HTR-8/SVneo (cell line): ENCODE measurements at places on chromosomes 4 and X.
A peak's percentile ranks its signal among the peaks of the same experiment; 100 is the strongest.

GRCh38 chr4:88629826-88630225 lies 37.5 kb downstream of the HERC3 start:
- DNase-seq: no peak

GRCh38 chr4:6345866-6346265 lies 76.2 kb downstream of the WFS1 start:
- DNase-seq: no peak

- no peak for DNase-seq
Measured at GRCh38 chr4:15746110-15746509, 32.0 kb upstream of the CD38 start.

DNA sequence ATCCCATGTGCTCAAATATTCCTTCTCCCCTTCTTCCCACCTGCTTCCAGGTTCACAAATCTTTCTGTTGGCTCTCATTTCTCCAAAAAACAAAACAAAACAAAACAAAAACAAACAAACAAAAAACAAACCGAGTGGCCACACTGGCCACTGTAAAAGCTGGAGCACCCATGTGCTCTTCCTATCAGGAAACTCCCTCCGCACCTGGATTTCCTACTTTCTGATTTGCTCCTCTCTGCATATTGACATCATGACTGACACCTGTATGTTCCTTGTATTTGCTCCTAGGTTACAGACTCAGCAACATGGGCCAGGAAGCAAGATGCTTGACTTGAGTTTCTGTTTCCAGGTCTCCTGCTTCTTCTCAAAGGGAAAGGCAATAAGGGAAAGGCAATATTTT lies 258.8 kb downstream of the GPC3 start:
- DNase-seq: no peak

DNA sequence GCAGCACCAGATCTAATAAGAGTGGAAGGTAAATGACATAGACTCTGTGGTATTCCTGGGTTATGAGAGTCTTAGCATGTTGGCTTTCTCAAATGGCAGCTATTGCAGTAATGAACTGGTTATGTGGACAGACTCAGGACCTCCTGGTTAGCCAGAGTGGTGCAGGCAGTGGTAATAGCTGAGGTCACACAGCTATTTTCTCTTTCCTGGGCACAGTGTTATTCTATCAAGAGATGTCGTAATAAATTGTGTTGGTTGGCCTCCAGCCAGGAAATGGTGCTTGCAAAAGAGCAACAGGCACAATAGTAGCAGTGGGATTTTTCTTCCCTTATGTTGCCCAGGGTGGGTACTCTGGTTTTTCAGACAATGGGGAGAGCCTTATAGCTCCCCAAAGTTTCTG lies 279.2 kb upstream of the FGF16 start:
- no peak for DNase-seq

GRCh38 chrX:33725535-33726210 lies 406.4 kb downstream of the FAM47A start:
- DNase-seq: peak; percentile 6

DNA sequence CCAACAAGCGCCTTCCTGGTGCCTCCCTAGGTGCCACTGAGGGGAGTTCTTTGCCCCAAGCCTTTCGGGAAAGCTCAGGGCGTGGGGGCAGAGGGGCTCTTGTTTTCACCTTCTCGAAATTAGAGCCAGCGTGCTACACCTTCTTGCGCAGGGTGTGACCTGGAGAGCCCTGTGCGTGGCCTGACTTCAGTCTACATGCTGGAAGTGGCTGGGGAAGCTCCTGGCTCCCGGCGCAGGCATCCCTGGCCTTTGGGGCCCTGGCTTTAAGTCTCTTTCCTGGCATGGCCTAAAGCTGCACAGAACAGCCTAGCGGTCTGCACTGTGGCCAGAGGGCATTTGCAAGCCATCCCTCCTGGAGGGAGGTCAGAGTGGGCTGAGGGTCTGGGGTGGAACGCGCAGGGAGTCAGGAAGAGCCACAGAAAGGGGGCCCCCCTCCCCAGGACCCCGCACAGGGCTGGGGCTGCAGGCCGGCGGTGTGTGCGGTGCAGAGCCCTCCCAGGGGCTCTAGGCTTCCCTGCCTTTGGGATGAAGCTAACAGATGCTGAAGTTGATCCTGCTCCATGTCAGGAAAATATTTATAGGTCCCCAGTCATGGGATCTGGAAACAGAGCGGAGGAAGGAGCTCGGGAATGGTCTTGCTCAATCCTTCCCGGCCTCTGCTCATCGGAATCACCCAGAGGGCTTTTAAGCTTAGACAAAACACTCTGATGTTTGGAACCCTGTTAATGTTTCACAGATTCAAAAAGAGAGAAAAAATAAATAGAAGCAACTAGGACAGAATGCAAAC lies 781 bp upstream of the SPON2 start:
- no peak for DNase-seq

GRCh38 chrX:107674480-107675364 lies 46.4 kb downstream of the PRPS1 start:
- DNase-seq: no peak

DNA sequence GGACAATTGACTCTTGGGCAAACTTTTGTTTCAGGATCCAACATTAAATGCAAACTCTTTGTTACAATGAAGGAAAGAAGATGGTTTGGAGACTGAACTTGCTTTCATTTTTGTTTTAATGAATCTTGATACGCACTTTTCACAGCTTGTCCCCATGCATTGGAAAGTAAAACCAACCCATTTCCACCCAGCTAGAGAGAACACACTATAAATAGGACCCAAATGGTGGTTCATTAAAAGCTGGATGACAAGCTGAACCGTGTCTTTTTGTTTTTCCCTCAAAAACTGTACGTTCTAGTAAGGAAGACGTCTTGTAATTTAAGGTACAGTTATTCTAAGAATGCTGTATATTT lies 95.3 kb upstream of the EGFL6 start:
- DNase-seq: no peak

GRCh38 chr4:1449833-1450741 lies 43.8 kb upstream of the NKX1-1 start:
- no peak for DNase-seq

- no peak for DNase-seq
Measured at GRCh38 chrX:24610516-24610915, 36.6 kb downstream of the PCYT1B start.

- DNase-seq: no peak
Measured at GRCh38 chr4:52575406-52575805, 83.7 kb downstream of the USP46 start.

DNA sequence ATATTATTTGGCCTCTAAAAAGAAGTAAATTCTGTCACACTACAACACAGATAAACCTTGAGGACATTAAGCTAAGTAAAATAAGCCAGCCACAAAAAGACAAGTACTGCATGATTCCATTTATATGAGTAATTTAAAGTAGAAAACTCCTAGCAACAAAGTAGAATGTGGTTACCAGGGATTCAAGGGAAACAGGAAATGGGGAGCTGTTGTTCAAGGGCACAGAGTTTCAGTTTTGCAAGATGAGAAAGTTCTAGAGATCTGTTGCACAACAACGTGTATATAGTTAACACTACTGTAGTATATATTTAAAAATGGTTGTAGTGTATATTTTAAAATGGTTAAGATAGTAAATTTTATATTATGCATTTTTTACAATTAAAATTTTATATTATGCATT lies 25.4 kb downstream of the SEC31A start:
- DNase-seq: peak; percentile 25

DNA sequence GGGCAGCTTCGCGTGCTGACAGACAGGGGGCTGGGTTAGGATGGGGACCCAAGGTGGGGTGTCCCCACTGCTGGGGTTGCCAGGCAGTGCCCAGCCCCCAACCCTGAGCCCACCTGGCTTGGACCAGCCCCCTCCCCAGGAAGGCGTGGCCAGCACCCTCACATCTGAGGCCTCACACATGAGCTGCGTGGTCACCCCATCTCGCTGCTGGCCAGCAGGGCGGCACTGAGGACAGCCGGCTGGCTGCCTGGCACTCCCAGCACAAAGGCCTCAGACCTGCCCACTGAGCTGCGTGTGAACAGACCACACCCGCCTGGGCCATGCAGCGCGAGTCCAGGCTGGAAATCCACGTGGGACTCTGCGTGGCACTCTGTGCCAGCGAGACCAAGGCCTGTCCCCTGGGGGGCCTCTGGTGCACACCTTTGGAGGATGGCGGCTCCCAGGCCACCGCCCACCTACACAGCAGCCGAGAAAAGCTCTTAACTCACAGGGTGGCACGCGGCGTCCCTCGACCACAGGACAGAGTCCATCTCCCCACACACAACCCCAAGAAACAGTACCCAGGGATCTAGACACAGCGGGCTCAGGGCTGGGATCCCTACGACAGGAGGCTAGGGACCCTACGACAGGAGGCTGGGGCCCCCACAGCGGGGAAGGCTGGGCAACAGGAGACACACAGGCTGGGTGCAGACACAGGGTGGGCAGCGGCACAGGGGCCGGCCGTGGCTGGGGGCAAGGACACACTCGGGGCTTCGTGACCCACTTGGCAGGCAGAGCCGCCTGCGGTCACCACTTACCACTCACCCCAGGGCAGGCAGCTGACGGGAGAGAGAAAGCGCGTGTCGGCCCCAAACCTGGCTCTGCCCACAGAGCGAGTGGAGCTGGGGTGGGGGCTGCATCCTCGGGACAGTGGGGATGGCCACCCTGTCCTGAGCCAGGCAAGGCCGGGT lies 9.8 kb downstream of the DGKQ start:
- DNase-seq: no peak

- DNase-seq: no peak
Measured at GRCh38 chr4:150127757-150128156, 49.5 kb downstream of the DCLK2 start.

- no peak for DNase-seq
Measured at GRCh38 chr4:110442309-110442708, 33.6 kb upstream of the ENPEP start.

GRCh38 chr4:8920289-8920965 lies 48.8 kb upstream of the HMX1 start:
- no peak for DNase-seq

DNA sequence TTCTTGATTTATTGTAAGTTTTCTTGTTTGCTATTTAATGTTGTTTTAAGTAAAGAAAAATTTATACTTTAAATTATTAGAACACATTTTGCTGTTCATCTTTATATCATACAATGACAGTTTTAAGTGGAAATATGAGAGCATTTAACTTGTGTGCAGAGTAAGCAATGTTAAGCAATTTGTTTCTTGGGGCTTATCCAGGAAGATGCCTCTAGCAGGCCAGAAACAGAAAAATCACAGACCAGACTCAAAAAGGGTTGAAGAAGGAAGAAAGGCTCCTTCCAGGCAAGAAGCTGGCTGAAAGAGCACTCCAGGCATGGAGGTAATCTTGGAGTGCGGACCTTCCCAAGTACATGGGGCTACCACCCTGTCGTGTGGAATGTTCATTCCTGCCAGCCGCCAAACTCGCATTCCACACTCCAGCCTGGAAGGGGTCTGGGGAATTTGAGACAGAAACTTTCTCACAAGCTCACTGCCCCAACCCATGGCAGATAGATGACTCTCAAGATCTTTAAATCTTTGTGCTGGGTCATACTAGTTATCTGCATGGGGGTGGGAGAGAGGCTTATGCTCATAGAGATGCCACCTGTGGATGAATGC lies 1521.3 kb upstream of the AGA start:
- no peak for DNase-seq

GRCh38 chrX:68827256-68827655 lies 1.6 kb upstream of the EFNB1 start:
- DNase-seq: no peak

DNA sequence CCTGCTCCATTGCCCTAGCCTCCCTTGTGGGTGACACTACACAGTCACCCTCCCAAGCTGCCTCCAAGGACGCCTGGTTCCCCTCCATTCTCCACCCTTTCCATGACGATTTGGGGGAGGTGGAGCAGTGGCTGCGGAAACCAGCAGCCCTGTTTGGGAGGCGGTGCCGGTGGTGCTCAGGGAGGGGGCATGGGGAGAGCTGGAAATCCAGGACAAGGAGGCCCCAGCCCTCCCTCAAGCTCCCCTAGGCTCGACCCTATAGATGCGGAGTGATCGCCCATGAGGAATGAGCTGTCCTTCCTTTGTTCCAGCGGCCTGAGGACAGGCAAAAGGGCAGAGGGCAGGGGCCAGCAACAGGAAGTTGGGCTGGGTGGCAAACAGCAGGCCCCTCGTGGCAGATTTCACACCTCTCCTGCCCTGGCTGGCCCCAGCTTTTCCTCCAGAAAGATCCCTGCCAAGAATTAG lies 3.6 kb upstream of the RENBP start:
- no peak for DNase-seq

DNA sequence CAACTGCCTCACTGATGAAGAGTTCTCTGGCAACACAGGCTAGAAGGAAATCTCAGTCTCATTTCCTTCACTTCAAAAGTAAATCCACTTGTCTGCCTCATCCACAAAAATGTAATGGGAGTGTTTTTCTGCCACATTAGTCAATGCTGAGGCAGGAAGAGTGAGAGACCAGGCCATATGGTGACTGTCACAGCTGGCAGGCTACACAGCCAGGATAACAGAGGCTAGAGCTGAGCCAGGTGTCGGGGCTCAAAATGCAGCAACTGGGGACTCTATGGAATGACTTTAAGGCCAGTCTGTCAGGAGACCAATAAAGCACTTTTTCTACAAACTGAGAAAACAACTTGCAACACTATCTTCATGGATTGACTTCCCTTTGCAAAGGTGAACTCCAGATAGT lies 204.2 kb downstream of the GPC3 start:
- no peak for DNase-seq

DNA sequence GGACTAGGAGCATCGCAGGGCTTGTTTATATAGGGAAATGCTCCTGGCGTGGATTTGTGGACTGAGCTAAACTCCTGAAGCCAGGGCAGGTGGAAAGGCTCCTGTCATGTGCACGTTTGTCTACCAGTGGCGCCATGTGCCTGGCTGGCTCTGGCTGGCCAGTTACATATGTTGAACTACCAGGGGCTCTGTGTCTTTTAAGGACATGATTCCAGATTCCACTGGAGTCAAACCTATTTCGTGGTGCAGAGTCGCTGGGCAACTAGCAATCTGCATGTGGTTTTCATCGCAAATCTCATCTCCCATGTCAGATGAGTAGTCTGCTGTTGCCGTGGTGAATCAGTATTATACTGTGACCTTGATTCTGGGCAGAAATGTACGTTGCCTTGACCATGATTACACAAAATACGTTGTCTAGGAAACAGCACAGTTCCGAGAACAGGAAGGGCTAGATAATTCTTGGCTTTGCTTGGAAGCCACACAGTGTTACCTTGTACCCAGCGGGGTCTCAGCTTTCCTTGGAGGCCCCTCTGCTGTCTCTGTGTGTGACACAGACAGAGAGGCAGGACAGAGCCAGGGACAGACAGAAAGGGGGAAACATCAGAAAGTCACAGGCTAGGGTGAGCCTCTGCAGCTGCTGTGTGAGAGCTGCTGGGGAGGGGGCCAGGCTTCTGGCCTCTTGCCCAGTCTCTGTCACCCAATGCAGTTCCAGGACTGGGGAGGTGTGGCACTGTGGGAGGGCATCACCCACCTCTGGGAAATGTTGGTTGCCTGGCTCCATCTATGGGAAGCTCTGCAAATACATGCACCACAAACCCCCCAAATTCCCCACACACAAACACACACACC lies 19.2 kb downstream of the PNMA6E start:
- DNase-seq: peak; percentile 48

DNA sequence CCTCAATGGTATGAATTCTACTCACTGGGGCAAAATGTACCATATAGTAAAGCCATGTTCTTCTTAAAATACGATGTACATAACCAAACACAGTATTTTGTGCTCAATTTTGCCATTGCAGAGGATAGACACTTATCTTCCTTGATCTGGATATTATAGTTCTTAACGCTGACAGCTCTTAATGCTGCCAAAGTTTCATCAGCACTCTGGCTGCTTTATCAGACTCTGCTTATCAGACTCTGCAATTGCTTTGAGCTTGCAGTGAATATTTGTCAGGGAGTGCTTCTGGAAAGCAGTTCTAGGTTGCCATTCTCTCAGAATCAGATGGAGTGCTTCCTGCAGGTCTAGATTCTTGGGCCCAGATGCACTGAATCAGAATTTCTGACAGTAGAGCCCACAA lies 863.1 kb downstream of the CCSER1 start:
- no peak for DNase-seq

- no peak for DNase-seq
Measured at GRCh38 chr4:74855879-74856278, 61.6 kb upstream of the BTC start.
